ENCODE measurements at places on chromosomes 11 and 22.

- DNase-seq = no peak
Measured at GRCh38 chr11:134405841-134406240, 6.2 kb downstream of the B3GAT1 start.

- DNase-seq = no peak
Measured at GRCh38 chr11:76916712-76917111, 56.0 kb downstream of the ACER3 start.

- DNase-seq = no peak
Measured at GRCh38 chr11:119367661-119368120, 13.8 kb downstream of the USP2 start.

DNA sequence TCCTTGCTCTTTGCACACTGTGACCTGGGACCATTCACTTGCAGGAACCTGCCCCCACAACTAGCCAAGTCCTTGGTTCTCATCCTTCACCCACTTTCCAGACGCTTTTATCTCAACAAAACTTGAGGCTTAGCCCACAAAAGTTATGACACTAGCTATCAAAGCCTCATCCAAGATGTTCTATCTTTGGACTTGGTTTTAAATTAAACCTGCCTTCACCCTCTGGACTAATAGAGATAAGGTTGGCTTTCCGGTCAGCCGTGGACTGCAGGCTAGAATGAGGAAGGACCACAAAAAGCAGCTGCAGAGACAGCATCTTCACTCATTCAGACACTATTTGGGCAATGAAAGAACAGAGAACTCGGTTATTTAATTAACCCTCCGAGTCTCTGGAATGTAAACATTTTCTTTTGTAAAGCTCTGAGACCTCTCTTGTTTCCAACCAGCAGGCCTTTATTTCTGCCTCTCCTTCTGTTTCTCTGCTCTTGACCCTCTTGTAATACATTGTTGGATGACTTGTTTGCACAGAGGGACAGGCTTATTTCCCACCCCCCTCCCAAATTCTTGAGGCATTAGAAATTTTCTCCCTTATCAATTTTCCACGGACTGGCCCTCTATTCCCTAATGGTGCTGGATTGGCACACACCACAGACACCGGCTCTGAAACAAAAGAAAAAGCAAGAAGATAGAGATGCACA lies 41.4 kb downstream of the ARL14EP start:
- no peak for DNase-seq

DNA sequence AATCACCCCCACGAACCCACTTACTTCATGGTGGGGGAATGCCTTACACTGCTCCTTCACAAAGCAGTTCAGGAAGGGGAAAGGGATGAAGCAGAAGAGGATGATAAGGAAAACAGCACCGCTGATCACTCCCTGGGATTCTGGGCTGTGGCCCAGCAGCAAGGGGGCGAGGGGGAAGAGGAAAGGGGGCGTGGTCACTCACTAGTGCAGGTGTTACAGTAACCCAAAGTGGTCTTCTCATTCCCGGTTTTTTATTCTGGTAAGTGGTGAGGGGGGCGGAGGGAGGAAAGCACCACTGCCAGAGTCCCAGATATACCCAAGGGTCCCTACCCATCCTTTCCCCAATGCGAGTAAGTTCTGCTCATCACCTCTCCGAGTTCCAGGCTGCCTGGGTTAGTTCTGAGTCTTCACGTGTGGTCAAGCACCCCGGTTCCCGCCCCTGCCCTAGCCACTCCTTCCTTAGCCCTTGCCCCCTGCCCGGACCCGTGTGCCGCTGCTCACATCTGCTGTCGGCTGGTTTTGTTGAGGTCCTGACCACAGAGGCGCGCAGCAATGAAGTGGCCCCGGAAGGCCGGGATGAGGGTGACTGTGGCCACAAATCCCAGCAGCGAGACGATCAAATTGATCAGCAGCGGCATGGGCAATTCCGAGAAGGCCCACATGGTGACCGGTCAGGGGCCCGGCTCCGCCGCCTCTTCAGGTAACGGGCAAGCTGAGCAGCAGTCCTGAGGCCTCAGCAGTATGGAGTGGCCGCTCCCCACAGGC lies 477 bp downstream of the DPAGT1 start:
- no peak for DNase-seq

DNA sequence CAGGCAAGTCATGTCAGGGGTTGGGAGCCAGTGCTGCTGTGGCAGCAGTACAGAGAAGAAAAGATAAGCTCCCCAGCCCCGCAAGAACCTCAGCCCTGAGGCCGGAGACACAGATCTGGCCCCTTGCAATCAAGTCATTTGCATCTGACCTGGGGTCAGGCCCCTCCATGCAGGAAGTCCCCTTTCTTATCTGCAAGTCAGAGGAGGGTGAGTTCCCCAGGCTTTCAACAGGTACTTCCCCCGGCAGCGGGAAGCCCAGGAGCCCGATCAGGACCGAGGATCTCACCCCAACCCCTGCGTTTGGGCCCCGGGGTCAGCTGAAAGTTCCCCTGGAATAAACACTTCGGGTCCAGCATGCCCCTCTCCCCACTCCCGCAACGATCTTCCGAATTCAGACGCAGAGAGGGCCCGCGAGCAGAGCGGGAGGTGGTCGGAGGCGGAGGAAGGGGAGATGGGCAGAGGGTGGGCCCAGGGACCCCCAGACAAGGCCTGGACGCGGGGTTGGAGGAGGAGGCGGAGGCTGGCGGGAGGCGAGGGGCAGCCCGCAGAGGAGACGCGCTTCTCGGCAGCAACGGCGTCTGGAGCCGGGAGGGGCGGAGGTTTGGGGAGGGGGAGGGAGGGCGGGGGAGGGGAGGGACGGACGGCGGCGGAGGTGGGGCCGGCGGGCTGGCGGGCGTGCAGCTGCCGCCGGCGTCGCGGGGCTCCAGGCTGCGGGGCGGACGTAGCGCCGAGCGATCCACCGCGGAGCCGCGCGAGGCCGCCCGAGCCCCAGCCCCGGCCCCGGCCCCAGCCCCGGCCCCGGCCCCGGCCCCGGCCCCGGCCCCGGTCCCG lies at the start of gene TSPAN18:
TSPAN18 (plus strand) TSS at position 680 of the 831 bp plus-strand sequence. CDS start 179,455 bp downstream, outside the sequence.
- DNase-seq = peak; percentile 85

GRCh38 chr11:97683733-97684132 lies 1293.9 kb downstream of the JRKL start:
- no peak for DNase-seq

GRCh38 chr11:10488934-10489691 lies 34.0 kb downstream of the AMPD3 start:
- DNase-seq = peak; percentile 28

GRCh38 chr11:64224891-64225607 lies 937 bp downstream of the TRPT1 start:
- DNase-seq = no peak

DNA sequence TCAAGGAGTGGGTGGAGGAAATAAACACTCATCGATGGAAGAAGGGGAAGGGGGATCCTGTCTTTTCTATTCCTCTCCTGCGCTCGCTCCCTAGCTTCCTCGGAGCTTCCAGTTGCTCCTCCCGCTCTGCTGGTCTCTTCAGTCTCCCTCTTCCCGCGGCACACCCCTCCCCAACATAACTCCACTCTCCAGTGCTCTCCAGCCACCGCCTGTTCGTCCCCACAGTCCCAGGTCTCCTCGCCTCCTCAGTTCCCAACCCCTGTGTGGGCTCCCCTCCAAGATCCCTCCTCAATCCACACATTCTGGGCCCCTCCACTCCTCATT lies 438 bp downstream of the ZW10 start:
- DNase-seq = no peak

DNA sequence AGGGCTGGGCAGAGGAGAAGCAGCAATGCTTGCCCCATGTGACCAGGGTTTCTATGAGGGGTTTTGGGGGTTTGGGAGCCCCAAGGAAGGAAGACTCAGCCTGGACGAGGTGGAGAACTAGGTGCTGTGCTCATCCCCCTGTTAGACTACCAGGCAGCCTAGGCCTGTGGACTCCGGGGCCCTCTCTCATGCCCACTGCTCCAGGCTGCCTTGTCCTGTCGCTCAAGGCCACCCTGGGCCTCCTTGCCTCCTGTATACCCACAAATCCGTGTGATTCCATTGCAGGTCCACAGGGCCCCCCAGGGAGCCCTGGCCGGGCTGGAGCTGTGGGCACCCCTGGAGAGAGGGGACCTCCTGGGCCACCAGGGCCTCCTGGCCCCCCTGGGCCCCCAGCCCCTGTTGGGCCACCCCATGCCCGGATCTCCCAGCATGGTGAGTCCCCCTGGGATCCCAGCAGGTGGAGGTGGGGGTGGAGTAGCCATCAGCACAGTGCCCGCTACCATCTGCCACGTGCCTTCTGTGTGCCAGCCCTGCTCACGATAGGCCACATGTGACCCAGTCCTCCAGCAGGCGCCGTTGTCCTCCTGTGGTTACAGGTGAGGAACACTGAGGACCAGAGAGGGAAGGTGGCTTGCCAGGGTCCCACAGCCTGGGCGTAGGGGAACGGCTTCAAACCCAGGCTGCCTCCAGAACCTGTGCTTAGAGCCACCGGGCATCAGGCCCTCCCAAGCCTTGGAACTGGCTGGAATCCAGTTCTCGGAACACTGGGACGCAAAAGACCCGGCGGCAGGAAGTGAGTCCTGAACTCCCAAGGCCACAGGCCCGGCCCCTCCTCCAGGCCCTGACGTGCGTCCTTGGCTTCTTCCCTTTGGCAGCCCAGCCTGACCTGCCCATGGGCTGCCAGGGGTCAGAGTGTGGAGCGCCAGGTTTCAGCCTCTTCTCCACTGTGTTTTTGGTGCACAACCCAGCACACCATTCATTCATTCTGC lies 26.6 kb downstream of the EMID1 start:
- no peak for DNase-seq

DNA sequence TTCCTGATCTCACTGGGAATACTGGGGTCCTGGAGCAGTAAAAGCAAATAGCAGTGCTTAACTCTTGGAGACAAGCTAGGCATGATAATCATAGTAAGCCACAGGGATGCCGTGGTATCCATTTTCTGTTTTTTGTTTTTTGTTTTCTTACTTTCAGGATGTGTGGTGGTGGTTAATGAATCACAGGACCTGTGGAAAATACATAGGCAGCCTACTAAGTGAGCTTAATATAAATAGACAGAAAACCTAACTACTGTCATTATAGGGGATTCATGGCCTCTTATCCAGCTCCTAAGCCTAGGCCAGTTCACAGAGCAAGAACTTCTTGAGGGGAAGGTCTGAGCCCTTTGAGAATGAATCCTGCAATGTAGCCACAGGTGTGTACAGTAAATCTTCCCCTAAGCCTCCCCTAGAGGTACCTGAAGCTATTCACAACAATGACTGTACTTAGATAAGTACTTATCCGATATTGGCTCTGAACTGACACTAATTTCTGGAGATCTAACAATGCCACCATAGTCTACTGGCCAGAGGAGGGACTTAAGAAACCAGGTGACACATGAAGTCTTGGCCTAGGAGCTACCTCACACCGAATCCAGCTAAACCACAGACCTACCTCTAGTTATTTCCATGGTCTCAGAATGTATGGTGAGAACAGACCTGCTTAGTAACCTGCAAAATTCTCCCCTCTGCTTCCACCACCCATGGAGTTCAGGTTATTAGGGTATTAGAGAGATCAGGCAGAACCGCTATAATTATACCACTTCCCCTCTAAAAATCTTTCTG lies 83.6 kb downstream of the ENTHD1 start:
- DNase-seq = no peak

- no peak for DNase-seq
Measured at GRCh38 chr11:2342981-2343380, 34.1 kb upstream of the CD81 start.

- DNase-seq = no peak
Measured at GRCh38 chr11:102989379-102990047, 34.0 kb upstream of the MMP13 start.

- DNase-seq = no peak
Measured at GRCh38 chr11:72410956-72411355, 23.4 kb downstream of the CLPB start.

DNA sequence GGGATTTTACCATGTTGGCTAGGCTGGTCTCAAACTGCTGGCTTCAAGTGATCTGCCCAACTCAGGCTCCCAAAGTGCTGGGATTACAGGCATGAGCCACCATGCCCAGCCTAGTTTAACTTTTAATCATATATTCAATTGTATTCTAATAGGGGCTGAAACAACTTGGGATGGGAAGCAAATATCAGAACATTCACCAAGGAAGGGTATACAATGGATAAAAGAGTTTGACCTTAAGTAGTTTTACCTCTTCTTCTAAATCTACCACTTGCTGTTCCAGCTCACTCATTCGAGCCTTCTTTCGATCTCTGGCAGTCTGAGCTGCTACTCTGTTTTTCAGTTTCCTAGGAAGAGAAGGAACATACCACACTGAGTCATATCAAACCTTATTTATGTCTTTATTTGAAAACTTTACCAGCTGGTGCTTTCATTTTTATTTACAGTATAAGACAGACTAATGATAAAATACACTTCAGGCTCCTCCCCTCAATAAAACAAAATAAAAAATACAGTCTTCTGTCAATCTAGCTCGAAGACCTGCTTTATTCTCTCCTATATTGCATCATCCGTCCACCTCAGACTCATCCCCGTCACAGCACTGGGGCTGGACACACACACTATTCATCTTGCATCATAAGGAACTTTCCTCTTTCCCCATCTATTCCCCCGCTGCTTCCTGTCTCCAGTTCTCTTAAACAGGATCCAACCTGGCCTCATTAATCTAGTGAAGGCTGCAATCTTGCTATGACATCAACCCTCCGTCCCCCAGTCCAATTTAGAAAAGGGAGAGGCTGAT lies 1.4 kb downstream of the XBP1 start:
- no peak for DNase-seq

GRCh38 chr11:72605973-72606747 lies 68.1 kb downstream of the PDE2A start:
- no peak for DNase-seq

DNA sequence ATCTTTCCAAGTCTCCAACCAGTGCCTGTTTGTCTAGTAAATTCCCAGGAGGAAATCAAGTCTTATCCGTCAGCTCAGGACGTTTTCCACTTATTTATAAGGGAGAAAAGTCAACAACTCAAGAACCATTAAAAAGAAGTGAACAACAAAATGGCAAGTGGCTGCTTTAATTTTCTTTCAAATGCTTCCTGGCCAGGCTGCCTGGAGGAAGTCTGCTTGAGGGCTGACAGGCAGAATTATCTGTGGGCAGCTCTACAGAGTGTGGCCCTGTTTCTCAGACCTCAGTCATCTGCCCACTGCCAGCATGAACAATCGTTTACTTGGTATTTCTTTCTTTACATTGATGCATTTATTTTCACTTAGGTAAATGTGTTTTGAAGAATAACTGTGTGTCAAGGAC lies 281.9 kb upstream of the ISX start:
- no peak for DNase-seq

DNA sequence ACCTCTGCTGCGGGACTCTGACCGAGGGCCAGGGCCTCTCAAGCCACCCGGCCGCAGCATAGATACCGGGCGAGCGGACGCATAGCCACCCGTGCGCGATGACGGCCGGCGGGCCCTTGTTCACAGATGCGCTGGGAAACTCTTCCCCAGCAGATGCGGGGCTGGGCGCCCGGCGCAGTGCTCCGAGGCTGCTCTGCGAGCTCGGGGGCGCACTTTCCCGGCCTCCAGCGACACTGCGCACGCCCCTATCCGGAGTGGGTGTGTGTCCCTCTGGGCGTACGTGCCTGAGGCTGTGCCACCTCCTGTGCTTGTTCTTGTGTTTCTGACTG lies 104.7 kb upstream of the E2F8 start:
- no peak for DNase-seq
